ENCODE measurements at places on chromosomes 13 and 19.

- DNase-seq, result peak; percentile 46
Observed at GRCh38 chr19:13872695-13873389, 4.1 kb upstream of the NANOS3 start.

DNA sequence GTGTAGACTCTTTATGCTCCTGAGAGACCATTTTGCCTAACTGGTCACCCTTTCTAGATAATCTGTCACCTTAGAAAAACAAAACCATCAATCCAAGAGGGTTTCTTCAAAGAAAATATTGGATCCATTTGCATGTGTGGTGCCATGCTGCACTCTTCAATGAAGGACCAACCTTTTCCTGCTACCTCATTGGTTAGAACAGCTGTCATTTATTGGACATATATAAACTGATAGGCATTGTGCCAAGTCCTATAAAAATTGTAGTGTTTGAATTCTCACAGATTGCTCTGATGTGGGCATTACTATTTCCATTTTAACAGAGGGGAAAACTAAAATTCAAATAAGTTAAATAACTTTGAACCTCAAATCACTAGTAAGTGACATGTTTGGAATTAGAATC, 333.2 kb downstream of the MYO16 start:
- DNase-seq, result no peak

DNA sequence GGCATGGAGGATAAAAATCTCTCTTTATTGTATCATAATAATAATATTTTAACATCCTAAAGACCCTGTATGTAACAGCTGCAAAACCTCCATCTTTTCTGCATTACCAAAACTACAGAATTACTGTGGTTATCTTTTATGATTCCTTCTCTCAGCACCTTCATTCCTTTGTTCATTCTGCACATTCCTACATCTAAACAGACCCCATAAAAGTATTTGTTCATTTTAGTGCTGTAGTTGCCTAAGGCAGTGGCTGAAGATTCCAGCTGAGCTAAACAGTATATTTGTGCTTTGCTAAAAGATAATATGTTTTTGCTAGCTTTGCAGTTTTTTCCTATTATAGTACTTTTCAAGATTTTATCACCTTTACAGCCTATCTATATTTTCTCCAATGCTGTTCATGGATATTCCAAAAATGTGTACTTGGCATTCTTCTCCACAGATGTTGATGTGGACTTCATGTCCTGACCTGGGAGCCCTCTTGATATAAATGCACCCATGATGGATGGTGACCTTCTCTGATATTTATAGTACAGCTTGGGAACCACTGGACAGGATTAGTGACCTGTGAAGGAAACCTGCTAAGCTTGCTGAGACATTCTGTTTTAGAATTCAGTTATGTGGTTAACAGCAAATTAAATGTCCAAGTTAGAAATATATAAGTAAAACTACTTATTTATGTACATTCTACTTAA, 2832.9 kb upstream of the PCDH20 start:
- DNase-seq, result no peak

DNA sequence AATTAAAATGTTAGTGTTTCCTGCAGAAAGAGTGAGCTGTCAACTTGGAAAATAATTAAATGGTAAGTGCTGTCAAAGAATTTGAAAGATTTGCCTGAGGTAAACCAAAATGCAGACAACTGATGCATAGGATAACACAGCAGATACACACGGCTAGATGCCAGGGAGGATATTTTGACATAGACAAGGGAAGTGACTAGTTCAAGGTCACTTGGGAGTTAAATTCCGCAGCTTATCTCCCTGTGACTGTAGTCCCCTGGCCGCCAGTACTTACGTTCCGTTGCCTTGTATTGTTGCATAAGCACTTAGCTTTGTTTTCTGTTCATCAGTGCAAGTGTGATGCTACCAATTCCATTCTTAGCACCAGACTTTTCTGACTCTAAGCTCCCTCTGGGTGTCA, 247.3 kb upstream of the MAB21L1 start:
- no peak for DNase-seq

Measured in pancreas (tissue), 10 donors.